ENCODE measurements at places on chromosomes 7 and 10.

DNA sequence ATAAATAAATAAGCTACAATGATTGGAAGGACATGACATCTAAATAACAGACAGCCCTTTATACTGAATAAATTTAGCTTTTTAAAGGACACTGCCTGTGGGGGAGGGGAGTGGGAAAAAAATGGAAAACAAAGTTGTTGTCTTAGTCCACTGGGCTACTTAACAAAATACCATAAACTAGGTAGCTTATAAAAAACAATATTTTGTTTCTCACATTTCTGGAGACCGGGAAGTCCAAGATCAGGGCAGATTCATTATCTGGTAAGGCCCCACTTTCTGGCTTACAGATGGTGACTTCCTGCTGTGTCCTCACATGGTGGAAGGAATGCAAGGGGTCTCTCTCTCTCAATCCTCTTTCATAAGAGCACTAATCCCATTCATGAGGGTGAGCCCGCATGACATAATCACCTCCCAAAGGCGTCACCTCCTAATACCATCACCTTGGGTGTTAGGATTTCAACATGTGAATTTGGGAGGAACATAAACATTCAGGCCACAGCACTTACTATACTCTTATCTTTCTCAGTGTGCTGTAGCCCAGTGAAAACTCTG is 43.0 kb downstream of the DNAJC12 start:
- no peak for DNase-seq

GRCh38 chr7:15783987-15784693 is 97.7 kb upstream of the MEOX2 start:
- DNase-seq = peak; percentile 3

DNA sequence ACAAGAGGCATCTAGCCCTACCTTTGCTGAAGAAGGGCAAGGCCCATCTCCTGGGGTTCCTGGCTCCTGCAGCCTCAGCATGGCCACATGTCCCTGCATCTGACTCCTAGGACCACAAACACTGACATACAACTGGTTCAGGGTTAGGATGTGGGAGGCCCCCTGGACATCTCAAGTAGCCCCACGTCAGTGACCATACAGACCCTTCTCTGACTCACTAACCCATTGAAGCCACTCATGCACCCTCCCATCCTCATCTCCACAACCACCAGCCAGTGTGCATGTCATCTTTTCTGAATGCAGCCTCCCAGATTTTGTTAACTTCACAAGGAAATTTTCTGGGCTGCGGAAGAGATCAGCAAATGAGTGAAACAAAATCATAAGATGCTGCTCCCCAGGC is 18.2 kb downstream of the TMEM176B start:
- DNase-seq = no peak

- no peak for DNase-seq
These were observed 85.9 kb downstream of the USP6NL start for GRCh38 chr10:11525503-11525902.

DNA sequence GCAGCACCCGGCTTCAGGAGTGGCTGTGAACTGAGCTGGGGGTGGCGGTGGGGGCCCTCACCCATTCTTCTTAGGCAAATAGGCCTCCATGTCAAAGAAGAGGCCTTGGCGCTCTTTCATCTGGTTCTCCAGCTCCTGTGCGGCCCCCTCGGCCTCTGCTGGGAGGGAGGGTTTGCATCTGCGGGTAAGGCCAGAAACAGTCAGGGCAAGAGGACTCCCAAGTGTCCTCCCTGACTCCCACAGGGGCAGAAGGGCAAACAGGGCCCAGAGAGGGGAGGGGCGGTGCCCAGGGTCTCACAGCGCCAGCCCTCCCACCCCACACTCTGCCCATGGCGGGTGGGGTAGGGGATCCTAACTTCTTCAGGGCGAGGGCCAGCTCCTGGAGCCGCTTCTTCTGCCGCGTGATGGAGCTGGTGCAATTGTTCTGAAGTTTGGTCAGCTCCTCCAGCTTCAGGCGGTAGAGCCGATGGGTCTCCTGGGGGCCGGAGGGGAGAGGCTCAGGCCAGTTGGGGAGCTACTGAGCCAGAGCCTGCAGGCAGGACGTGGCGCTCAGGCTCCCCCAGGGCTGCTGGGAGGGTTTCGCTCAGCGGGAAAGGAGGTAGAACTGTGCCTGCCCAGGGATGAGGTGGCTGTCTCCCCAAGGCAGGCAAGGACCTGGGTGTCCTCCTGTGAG is 2.2 kb downstream of the TMEM120A start:
- no peak for DNase-seq

GRCh38 chr10:58544135-58544534 is 31.5 kb downstream of the BICC1 start:
- no peak for DNase-seq

- no peak for DNase-seq
These were observed 38.9 kb downstream of the SH3PXD2A start for GRCh38 chr10:103816431-103816830.

- DNase-seq = no peak
These were observed 16.0 kb downstream of the TAF3 start for GRCh38 chr10:7834262-7834661.

- DNase-seq = no peak
These were observed 33.0 kb downstream of the WIPF3 start for GRCh38 chr7:29839302-29839701.

- DNase-seq = no peak
These were observed 11.2 kb downstream of the AVL9 start for GRCh38 chr7:32506266-32507054.

DNA sequence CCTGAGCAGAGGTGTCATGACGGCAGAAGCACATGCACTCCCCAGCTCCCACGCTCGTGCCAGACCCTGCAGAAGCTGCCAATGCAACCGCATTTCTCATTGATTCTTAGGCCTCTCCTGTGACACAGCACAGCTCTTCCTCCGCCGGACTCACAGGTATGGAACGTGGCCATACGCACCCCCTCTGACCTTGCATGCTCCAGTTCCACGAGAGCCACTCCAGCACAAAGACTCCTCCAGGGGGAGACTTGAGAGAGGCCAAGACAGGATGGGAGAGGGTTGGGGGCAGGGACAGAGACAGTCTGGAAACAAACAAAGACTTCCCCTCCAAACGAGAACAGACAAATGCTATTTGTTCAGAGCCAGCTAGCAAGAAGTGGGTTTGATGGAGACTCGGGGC is 124.3 kb upstream of the PPP2R2D start:
- no peak for DNase-seq

- DNase-seq = no peak
These were observed 82.1 kb downstream of the GFRA1 start for GRCh38 chr10:116190883-116191282.

GRCh38 chr10:3500408-3500856 is 284.6 kb downstream of the KLF6 start:
- no peak for DNase-seq

DNA sequence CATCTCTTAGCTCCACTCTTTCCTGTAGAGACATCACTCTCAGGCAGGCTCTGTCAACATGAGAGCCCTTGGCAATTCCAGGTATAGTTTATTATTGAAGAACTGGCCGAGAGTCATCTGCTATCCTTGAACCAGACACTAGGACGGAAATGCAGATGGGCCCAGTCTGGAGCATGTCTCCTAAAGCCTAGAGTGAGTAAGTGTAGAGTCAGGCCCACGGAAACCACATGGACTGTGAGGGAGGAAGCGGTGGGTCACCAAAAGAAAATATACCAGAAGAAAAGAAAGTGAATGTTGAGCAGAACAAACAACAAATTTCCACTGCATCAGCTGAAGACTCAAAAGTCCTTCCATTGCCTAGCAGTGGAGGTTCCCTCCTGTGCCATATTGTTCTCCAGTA is 15.7 kb upstream of the RELN start:
- no peak for DNase-seq

DNA sequence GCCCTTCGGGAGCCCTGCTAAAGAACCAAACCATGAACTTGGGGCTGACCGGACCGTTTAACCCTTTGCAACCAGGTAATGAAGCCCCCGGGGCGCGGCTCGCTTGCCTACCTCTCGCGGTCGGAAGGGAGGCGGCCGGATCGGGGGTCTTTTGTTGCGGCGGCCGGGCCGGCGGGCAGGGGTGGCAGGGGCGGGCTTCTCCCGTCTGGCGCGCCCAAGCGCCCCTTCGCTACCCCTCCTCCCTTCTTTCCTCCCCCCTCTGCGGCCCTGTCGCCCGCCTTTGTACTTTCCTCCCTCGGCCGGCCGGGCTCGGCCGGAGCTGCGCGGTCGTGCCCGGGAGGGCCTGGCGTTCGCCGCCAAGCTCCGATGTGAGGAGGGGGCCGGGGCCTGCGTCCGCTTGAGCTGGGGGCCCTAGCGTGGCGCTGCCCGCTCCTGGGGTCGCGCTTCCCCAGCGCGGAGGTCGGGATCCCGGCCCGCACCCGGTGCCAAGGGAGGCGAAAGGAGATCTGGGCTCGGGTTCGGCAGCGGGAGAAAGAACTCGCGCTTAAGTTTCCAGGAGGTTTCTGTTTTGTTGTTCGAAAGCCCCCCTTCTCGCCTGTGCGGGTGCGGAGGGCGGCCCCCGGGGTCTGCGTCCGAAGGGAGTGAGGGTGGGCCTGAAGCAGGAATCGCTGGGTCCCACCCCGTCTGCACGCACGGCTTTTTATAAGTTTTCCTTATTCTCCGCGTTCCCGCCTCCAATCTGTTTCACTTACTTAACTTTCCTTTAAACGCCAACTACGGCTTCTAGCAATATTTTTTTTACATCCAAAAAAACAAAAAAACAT is 436.8 kb upstream of the GALNT17 start:
- DNase-seq = no peak

- no peak for DNase-seq
These were observed 96.6 kb downstream of the ZNF438 start for GRCh38 chr10:30935078-30935477.

DNA sequence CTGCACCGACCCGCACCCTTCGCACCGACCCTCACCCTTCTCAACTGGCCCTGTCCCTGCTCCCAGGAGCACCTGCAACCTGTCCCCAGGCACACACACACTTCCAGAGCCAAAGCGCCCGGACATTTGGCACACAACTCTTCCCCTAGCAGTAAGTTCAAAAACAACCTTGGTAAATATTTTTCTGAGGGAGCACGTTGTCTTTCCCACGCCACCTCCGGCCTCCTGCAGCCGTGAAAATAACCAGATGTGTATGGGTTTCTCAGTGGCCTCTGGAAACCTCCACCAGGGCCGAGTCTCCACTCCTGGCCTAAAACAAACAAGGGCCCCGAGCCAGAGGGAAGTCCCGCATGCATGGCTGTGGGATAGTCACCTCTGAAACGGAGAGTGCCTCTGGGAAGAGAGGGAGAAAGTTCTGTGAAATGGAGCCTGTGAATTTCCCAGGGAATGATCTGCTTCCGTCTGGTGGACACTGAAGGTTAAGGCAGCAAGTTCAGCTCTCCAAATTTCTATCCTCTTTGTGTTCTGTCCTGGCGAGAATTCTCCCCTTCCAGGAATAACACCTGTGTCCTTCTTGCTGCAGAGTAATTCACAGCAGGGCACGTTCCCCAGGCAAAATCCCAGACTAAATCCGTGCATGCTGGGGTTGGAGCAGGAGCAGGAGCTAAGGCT is 15.8 kb downstream of the PODXL start:
- peak; percentile 92 for DNase-seq

DNA sequence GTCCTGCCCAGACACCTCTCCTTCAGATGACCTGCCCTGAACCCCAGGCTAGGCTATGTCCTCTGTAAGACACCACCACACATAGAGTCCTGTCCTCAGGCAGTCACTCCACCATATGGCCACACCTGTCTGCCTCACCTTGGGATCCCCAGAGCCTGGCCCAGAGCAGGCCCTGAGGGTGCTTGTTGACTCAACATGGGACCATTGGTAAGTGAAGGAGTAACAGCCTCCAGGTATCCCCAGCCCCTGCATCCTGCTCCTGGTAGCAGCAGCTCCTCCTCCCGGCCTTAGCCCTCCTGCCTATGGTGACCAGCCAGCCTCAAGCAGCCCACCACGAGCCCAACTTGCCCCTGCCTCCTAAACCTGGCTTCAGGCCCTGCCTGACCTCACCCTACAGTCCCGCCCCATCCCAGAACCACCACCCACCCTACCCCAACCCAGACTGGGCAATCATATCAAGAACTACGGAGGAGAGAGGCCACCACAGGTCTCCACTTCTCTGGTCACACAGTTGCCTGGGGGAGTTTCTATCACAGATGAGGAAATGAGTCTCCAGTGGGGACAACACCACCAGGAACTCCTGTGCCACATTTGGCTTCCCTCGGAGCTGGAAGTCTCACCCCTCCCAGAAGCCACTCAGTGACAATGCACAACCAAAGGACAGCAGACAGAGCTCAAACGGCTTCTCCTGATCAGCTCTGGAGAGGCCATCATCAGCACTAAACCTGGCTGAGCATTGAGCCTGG is 136.6 kb downstream of the GRID1 start:
- no peak for DNase-seq

DNA sequence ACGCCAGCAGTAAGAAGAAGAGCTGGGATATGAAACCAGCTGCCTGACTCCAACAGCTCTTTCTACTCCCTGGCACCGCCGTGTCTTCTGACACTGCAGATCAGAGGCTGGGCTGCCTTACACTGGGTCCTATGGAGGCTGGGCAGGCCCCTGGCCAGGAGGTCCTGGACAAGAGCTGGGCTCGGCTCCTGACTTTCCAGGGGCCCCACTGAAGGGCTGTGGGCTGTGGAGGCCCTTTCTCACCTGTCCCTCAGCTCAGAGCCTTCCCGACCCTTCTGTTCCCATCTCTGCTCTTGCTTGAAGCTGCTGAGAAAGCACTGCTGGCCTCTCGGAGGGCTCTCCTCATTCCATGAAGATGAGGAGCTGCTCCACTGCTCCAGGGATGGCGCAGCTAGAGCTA is 85.9 kb upstream of the UNC5B start:
- DNase-seq = no peak

DNA sequence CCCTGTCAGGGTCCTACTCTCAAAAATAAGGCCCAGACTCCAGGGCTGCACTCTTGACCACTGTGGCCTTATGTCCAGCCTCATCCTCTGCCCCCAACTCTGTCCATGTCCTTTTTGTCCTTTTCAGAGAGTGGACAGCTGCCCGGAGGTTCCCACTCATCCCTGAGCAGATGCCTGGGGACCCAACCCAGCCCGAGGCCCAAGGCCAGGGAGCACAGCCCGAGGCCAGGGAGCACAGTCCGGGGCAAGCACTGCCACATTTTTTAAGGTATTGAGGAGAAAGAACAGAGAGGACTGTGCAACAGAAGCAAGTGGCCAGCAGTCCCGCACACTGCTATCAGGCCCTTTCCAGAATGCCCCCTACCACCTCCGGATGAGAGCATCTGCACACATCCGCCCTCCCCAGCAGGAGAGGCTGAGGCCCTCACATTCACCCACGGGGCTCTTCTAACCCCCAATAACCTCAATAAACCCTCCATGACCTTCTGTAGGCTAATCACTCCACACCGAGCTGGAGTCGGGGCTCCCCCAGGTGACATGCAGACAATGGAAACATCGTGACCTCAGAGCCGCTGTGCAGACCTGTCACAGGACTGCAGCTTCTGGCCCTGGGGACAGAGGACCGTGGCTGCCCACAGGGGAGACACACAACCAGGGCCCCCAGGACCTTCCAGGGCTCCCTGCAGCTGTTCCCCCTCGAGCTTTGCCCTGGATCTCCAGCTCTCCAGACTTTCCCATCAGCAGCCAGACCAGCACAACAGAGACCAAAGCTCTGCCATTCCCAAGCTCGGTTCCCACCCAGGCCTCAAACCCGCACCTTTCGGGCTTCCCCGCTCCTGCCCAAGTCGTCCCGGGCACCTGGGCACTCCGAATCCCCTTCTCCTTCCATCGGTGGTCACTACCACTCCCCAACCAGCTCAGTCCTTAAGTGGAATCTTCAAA is 51.4 kb downstream of the CAMK2B start:
- DNase-seq = no peak

GRCh38 chr7:47762746-47763062 is 180.8 kb upstream of the TNS3 start:
- DNase-seq = no peak

GRCh38 chr10:87916515-87916914 is 53.1 kb downstream of the PTEN start:
- no peak for DNase-seq

Measured in cerebellar cortex (tissue), 1 donor.